ENCODE measurements at places on chromosomes 7 and 10. TPM values are rescaled to one million over a fixed set of nuclear protein-coding genes. Genes with fewer than 3 reads are reported as not detected.

Gene CYP2W1
- not detected for total RNA-seq

DNA sequence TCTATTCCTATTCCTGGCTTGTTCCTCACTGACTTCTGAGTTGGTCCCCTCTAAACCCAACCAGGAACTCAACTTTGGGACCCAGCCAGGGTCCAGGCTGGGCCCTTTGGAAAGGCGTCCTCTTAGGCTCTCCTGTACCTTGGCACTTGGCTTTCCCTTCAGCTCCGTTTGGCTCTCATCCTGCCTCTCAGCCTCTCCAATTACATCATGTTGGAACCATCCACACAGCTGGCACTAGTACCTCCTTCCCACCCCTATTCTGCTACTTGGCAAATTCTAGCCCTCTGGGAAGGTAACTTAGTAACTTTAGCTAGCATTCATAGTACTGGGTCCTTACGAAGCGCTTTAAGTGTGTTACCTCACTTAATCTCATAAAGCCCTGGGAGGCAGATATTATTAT is 205.3 kb upstream of the HABP2 start:
- no peak for DNase-seq

DNA sequence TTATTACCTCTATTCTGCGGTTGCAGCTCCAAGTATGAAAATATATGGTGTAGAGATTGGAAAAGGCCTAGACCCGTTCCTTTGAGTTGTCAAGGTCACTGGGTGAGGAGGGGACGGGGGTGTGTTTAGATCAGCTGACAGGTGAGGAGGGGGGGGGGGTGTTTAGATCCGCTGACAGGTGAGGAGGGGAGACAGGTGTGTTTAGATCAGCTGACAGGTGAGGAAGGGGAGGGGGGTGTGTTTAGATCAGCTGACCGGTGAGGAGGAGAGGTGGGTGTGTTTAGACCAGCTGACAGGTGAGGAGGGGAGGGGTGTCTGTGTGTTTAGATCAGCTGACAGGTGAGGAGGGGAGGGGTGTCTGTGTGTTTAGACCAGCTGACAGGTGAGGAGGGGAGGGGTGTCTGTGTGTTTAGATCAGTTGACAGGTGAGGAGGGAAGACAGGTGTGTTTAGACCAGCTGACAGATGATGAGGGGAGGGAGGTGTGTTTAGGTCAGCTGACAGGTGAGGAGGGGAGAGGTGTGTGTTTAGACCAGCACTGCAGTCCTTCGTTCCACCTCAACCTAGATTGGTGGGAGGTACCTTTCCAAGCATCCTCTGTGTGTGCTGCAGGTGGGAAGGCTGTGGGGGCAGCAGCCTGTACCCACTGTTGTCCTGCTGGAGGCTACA is 655.0 kb upstream of the ADARB2 start:
- no peak for DNase-seq

Gene SCIN
- total RNA-seq = 0.67 TPM

- DNase-seq = no peak
Measured at GRCh38 chr10:71757399-71757922, 15.9 kb downstream of the VSIR start.
